ENCODE measurements at places on chromosomes 1 and 21. TPM values are rescaled to one million over a fixed set of nuclear protein-coding genes. Genes with fewer than 3 reads are reported as not detected.
A peak's percentile ranks its signal among the peaks of the same experiment; 100 is the strongest.

GRCh38 chr21:45655124-45655523 is 11.6 kb downstream of the PCBP3 start:
- H3K27me3 ChIP-seq = no peaks in the 10 kb centered on the region
- H3K27ac ChIP-seq = no peak overlapping the region
- DNase-seq = no peak
- no peaks in the 10 kb centered on the region for H3K4me1 ChIP-seq

GRCh38 chr1:198876371-198876871 is 237.6 kb downstream of the PTPRC start:
- no peak overlapping the region for H3K27ac ChIP-seq
- DNase-seq = no peak
- no peaks in the 10 kb centered on the region for H3K4me1 ChIP-seq
- no peak overlapping the region for H3K4me3 ChIP-seq
- H3K36me3 ChIP-seq = no peaks in the 10 kb centered on the region

DNA sequence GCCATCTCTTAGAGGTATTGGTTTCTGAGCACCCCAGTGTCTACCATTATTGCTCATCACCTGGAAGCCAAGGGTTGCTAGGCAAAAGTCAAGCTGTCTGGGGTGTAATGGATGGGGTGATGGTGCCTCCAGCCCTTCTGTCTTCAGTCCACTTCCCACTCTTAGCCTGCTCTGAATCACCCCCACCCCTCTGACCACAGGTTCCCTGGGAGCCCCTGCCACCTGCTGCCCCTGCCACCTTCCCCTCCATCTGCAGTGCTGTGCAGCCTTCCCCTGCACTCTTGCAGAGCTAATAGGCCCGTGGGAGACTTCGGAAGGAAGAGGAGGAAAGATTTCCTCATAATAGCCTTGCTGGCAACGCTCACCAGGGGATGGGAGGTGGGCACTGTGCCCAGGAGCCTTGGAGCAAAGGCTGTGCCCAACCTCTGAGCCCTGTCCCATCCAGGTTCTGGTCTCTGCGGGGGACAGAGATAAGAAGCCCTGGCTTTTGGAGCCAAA is 35.5 kb downstream of the CAPN2 start:
- H3K27me3 ChIP-seq = no peaks in the 10 kb centered on the region
- H3K4me3 ChIP-seq = no peak overlapping the region
- no peak for DNase-seq
- H3K4me1 ChIP-seq = peaks cover 14% of the 10 kb centered on the region

- no peak overlapping the region for H3K27ac ChIP-seq
- DNase-seq = no peak
- peaks cover 18% of the 10 kb centered on the region for H3K4me1 ChIP-seq
- H3K27me3 ChIP-seq = no peaks in the 10 kb centered on the region
- peaks cover 16% of the 10 kb centered on the region for H3K36me3 ChIP-seq
These were observed 7.7 kb downstream of the ABCG1 start for GRCh38 chr21:42226626-42227025.

DNA sequence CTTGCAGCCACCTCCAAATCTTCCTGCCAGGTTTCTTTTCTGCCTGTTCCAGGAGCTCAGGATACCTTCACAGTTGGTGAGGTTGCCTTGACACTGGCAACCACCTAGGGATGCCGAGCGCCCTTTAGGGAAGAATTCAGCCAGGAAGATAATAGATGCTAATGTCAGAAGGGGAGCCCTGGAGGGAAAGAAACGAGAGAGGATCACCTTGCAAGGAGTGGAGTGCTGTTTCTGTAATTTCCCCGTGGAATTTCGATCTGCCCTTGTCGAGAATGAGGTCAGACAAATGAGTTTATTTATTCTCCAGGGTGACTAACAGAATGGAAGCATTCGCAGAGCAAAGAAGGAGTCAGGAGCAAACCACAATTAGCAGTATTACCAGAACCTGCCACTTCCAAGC is 315.8 kb upstream of the KAZN start:
- H3K27me3 ChIP-seq = no peaks in the 10 kb centered on the region
- no peak overlapping the region for H3K27ac ChIP-seq
- DNase-seq = no peak
- no peak overlapping the region for H3K4me3 ChIP-seq

DNA sequence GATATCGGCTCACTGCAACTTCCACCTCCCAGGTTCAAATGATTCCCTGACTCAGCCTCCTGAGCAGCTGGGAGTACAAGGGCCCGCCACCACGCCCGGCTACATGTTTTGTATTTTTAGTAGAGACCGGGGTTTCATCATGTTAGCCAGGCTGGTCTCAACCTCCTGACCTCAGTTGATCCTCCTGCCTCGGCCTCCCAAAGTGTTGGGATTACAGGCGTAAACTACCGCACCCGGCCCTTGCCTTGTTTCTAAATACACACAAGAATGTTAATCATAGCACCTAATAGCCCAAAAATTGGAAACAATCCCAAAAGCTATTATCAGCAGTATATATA is 1.2 kb upstream of the MSTO1 start:
- DNase-seq = no peak
- no peak overlapping the region for H3K4me3 ChIP-seq
- H3K27ac ChIP-seq = no peak overlapping the region
- peaks cover 11% of the 10 kb centered on the region for H3K36me3 ChIP-seq

DNA sequence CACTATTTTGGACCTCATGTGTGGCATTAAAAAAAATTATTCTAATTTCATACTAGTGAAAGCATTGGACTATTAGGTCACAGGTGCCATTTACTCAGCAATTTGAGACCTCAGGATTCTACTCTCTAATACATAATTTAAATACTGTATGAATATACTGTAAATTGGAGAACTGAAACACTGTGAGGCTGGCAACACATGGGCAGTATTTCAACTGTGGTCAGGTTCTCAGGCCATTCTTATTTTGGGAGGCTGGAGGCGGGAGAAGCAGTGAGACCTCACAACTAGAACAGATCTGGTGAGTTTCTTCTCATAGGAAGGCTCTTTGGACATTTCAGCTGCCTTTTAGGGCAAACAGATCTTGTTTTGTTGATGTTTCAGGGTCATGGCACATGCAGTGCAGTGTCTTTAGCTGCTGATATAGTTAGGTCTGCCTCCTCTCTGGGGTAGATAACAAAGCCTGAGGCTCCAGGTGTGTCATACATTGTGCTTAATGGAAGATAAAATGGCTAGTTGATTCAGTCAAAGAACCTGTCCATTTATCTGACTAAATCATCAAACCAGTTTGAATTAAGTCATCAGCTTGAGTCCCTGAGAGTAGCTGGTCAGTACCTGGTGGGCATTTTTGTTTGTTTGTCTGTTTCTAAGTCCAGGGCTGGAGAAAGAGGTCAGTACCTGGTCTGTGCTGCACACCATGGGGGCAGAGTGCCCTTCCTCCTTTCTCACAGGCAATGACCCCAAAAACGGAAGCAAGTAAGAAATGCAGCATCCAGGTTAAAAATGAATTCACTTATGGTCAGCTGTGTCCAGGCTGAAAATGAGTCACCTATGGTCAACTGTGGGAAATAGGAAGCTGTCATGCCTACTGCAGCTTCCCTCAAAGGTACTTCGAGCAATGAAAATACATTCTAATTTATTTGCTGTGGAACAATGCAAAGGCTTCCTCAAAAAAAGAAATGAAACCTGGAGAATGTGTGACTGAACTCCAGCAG is 216.2 kb downstream of the SDCCAG8 start:
- no peak for DNase-seq
- H3K4me3 ChIP-seq = no peak overlapping the region
- peaks cover 26% of the 10 kb centered on the region for H3K4me1 ChIP-seq
- no peak overlapping the region for H3K27ac ChIP-seq

GRCh38 chr21:39467746-39468145 is 16.0 kb downstream of the SH3BGR start:
- H3K27me3 ChIP-seq = no peaks in the 10 kb centered on the region
- H3K4me3 ChIP-seq = no peak overlapping the region
- no peak overlapping the region for H3K27ac ChIP-seq
- no peaks in the 10 kb centered on the region for H3K4me1 ChIP-seq
- H3K36me3 ChIP-seq = no peaks in the 10 kb centered on the region

DNA sequence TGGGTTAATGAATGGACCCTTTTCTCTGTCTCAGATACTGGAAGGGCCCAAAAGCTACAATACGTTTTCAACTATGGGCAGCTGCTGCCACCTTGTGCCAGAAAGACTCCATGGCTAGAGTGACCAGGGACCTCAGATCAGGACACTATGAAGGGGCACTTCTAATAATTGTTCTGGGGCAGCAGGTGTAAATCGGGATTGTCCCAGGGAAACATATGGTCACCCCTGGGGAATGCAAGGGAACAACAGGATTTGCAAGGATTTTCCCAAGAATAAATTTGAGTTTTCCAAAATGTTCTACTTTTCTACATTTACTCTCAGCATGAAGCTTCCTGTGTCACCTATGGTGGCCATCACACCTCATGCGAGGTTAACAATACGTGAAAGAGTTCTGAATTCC is 12.0 kb upstream of the FCAMR start:
- H3K4me3 ChIP-seq = no peak overlapping the region
- no peak for DNase-seq
- no peaks in the 10 kb centered on the region for H3K36me3 ChIP-seq
- H3K4me1 ChIP-seq = peaks cover 24% of the 10 kb centered on the region

- H3K27ac ChIP-seq = no peak overlapping the region
- no peaks in the 10 kb centered on the region for H3K27me3 ChIP-seq
- H3K4me3 ChIP-seq = no peak overlapping the region
- DNase-seq = no peak
- H3K36me3 ChIP-seq = no peaks in the 10 kb centered on the region
These were observed 120.8 kb upstream of the DSCAM start for GRCh38 chr21:40967771-40968170.

- H3K36me3 ChIP-seq = no peaks in the 10 kb centered on the region
- no peak for DNase-seq
- H3K27me3 ChIP-seq = no peaks in the 10 kb centered on the region
- peaks cover 6% of the 10 kb centered on the region for H3K4me1 ChIP-seq
- no peak overlapping the region for H3K27ac ChIP-seq
These were observed 5.4 kb upstream of the NTNG1 start for GRCh38 chr1:107135463-107135862.

DNA sequence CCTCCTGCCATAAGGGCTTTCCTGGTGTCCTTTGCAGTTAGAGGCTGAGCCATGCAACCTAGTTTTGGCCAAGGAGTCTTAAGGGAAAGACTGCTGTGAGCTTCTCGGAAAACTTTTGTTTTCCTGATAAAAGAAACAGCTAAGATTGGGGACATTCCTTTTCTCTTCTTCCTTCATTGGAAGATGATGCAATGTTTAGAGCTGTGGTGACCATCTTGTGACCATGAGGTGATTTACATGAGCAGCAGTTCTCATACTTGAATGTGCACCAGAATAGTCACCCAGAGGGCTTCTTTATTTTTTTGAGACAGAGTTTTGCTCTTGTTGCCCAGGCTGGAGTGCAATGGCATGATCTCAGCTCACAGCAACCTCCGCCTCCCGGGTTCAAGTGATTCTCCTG is 20.4 kb upstream of the SMAP2 start:
- peak overlapping the region; percentile 63 for H3K27ac ChIP-seq
- no peaks in the 10 kb centered on the region for H3K36me3 ChIP-seq
- no peak for DNase-seq
- no peaks in the 10 kb centered on the region for H3K4me1 ChIP-seq
- H3K27me3 ChIP-seq = no peaks in the 10 kb centered on the region

DNA sequence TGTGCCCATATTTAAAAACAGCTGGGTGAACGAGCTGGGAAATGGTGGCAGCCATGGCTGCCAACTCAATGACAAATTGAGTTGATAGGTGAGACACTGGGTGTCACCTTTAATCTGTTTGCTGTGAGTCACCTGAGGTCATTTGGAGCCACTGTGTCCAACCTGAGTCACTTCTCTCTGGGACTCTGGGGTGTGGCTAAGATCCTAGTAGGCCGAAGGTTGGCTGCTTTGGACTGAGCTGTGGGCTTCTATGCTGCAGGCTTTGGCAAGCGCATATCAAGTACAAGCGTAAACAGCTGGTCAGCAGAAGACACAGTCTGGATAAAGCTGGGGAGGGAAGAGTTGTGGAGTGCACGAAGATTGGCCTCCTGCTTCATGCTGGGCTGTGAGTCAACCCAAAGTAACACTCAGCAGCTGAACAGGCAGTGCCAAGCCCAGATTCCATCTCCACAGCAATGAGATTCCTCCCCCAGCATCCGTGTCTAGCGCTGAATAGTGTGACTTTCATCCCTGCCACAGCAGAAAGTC is 24.0 kb downstream of the TEX35 start:
- peak overlapping the region; percentile 67 for H3K27ac ChIP-seq
- H3K36me3 ChIP-seq = no peaks in the 10 kb centered on the region
- peaks cover 66% of the 10 kb centered on the region for H3K4me1 ChIP-seq
- no peak for DNase-seq
- no peaks in the 10 kb centered on the region for H3K27me3 ChIP-seq

The MPL gene
- not detected for total RNA-seq

- no peak for DNase-seq
- H3K4me1 ChIP-seq = no peaks in the 10 kb centered on the region
- no peaks in the 10 kb centered on the region for H3K36me3 ChIP-seq
- no peaks in the 10 kb centered on the region for H3K27me3 ChIP-seq
These were observed 10.7 kb downstream of the ADAMTS5 start for GRCh38 chr21:26956216-26956615.

- no peaks in the 10 kb centered on the region for H3K36me3 ChIP-seq
- DNase-seq = no peak
- H3K4me3 ChIP-seq = no peak overlapping the region
These were observed 17.0 kb downstream of the SLC25A24 start for GRCh38 chr1:108182959-108183700.

DNA sequence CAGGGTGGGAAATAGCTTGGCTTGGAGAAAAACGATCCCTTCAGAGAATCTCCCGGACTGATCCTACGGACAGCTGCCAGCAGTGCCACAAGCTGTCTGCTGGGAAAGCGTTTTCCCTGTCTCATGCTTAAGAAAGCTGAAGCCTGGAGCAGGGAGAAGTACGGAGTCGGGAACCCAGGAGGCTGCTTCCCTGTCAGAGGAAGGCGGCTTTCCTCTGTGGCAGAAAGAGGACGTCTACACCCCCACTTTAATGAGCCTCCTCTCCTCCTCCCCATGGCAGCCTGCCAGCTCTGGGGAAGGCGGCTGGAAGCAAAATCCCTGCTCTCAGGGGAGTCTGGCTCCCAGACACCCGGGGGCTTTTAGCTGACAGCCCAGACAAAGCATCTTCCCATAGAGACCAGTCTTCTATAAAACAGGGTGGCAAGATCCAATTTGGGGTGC is 7.3 kb downstream of the KIF21B start:
- no peaks in the 10 kb centered on the region for H3K36me3 ChIP-seq
- H3K4me1 ChIP-seq = peaks cover 26% of the 10 kb centered on the region
- no peak overlapping the region for H3K27ac ChIP-seq

DNA sequence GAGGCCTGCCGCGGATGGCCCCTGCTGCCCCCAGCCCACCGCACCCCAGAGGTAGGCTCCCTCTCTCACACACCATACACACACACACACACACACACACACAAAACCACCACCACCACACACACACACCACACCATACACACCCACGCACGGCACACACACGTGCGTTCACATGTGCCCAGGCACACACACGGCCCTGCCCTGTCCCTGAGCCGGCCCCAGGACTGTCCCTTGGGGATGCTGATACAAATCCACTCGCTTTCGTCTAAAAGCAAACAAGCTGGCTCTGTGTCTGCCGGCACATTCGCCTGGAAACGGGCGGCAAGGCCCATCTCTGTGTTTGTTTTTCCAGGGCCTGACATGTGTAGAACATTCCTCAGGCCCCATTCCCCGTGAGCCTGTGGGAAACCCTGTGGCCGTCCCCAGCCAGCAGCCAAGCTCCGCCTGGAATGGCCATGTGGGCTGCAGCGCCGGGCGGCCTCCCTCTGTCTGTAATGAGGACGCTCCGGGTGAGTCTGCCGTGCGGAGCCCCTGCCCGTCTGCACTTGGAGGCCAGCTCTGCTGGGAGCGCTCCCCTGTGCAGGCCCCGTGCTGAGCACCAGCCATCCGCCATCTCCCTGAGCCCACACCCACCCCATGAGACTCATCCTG is 67.4 kb downstream of the DMRTB1 start:
- H3K4me1 ChIP-seq = no peaks in the 10 kb centered on the region
- DNase-seq = no peak
- H3K36me3 ChIP-seq = no peaks in the 10 kb centered on the region
- H3K27me3 ChIP-seq = no peaks in the 10 kb centered on the region
